ENCODE measurements at places on chromosomes 5 and 9. TPM values are rescaled to one million over a fixed set of nuclear protein-coding genes. Genes with fewer than 3 reads are reported as not detected.

- DNase-seq, result no peak
These were observed at the start of gene PCDHA11 for GRCh38 chr5:140868721-140869554. Gene PCDHA11 (plus strand): TSS chr5:140868957. CDS start chr5:140869104, 147 bp downstream.

DNA sequence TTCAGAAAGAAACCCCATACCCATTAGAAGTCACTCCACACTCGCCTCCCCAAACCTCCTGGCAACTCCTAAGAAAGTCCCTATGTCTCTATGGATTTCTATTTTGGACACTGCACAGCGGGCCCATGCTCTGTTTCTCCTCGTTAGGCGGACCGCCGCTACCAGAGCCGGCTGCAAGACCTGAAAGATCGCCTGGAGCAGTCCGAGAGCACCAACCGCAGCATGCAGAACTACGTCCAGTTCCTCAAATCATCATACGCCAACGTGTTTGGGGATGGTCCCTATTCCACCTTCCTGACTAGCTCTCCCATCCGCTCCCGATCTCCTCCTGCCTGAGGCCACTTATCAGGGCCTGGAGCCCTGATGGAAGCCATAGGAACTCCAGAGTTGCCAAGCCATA, 4.6 kb upstream of the GLE1 start:
- DNase-seq, result no peak

GRCh38 chr5:7869474-7870136, 657 bp downstream of the MTRR start:
- no peak for DNase-seq

- DNase-seq, result no peak
These were observed 17.4 kb upstream of the SPDL1 start for GRCh38 chr5:169566202-169566601.

DNA sequence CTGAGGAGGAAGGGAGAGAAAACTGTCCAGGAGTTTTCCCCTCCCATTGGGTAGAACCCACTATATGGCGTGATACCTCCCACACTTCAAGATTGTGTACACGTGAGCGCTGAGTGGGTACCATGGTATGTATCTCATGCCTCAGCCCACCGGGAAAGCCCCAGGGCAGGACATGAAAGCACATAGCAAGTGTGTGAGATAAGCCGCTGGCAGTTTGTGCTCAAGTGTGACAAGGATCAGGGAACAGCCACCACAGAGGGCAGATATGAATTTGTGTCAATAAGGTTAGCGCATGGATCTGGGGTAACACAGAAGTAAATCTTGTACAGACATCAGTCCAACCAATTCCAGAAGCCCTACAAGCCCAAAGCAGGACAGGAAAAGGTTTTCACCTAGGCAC, 42.6 kb upstream of the NAA35 start:
- no peak for DNase-seq

The ZNF608 gene
- total RNA-seq, result 0.62 TPM

DNA sequence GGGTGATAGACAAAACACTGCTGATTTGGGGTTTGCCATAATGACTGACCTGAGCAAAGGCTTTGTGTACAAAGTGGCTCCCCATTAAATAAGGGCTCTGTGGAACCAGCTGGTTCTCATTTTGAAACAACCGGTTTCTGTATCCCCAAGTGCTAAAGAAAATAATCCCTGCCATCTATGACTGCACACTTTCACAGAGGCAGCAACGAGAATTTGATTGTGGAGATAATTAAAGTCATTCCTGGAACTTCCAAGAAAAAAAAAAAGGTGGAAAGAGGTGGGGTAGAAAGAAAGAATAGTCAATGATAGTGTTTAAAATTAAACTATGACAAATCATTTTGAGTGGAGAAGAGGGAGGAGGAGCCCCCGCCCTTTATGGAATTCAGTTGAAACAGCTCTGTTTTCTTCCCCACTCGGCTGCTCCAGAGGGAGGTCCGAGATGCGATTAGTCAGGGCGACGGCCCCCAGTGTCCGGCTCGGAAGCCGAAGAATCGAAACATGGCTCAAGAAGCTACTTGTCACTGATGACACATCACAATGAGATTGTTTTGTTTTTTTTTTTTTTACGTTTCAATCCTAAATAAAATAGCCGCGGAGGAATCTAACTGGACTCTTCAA, 38.4 kb downstream of the EBF1 start:
- peak; percentile 11 for DNase-seq

The OR1Q1 gene
- total RNA-seq, result not detected

The SAXO1 gene
- total RNA-seq, result not detected

GRCh38 chr5:88304356-88304755, 35.7 kb upstream of the TMEM161B start:
- no peak for DNase-seq

The GSN gene
- total RNA-seq, result 385 TPM

The S100Z gene
- total RNA-seq, result not detected

The TAF11L5 gene
- not detected for total RNA-seq

GRCh38 chr5:177309351-177310191, 2.1 kb downstream of the MXD3 start:
- peak; percentile 68 for DNase-seq

The PCDHAC1 gene
- total RNA-seq, result not detected

GRCh38 chr5:54570916-54571315, 53.4 kb downstream of the SNX18 start:
- DNase-seq, result no peak

DNA sequence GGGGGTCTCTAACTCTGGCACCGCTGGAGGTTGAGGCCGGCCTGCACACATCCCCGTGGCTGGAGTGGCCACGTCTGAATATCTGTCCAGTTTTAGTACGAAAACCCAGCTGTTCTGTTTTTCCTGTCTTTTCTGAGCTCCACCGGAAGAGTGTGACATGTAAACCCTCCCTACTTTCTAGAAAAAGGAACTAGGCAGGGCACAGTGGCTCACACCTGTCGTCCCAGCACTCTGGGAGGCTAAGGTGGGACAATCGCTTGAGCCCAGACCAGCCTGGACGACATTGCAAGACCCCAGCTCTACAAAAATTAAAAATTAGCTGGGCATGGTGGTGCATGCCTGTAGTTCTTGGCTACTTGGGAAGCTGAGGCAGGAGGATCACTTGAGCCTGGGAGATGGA, 8.2 kb upstream of the PHYKPL start:
- no peak for DNase-seq

The NNT gene
- 65.8 TPM for total RNA-seq

- DNase-seq, result no peak
These were observed 74.3 kb upstream of the GGTA1 start for GRCh38 chr9:121573717-121574485.

- DNase-seq, result no peak
These were observed 14.6 kb downstream of the CCDC180 start for GRCh38 chr9:97322105-97322504.

The FAM153A gene
- not detected for total RNA-seq

GRCh38 chr9:6944093-6944551, 186.3 kb downstream of the KDM4C start:
- peak; percentile 71 for DNase-seq

The RASGRF2 gene
- total RNA-seq, result 0.46 TPM

DNA sequence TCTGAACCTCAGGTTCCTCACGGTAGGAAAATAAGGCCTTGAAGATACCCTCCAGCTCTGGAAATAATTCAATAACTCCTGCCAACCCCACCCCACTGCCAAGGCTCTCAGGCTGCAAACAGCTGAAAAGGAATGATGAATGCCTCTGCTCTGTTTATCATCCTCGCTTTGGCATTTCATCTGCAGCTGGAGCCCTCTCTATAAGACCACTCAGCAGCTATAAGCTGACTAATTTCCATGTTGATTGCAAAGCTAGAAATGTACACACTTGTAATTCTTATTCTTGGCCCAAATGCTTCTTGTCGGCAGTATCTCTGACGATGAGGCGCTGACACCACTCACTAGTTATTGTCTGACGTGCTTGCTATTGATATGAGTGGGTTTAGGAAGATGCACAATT, 408.4 kb upstream of the NMUR2 start:
- DNase-seq, result no peak

The IFNA7 gene
- total RNA-seq, result not detected

The SPINK13 gene
- total RNA-seq, result not detected

- no peak for DNase-seq
These were observed 24.5 kb upstream of the SEMA4D start for GRCh38 chr9:89522261-89522958.

DNA sequence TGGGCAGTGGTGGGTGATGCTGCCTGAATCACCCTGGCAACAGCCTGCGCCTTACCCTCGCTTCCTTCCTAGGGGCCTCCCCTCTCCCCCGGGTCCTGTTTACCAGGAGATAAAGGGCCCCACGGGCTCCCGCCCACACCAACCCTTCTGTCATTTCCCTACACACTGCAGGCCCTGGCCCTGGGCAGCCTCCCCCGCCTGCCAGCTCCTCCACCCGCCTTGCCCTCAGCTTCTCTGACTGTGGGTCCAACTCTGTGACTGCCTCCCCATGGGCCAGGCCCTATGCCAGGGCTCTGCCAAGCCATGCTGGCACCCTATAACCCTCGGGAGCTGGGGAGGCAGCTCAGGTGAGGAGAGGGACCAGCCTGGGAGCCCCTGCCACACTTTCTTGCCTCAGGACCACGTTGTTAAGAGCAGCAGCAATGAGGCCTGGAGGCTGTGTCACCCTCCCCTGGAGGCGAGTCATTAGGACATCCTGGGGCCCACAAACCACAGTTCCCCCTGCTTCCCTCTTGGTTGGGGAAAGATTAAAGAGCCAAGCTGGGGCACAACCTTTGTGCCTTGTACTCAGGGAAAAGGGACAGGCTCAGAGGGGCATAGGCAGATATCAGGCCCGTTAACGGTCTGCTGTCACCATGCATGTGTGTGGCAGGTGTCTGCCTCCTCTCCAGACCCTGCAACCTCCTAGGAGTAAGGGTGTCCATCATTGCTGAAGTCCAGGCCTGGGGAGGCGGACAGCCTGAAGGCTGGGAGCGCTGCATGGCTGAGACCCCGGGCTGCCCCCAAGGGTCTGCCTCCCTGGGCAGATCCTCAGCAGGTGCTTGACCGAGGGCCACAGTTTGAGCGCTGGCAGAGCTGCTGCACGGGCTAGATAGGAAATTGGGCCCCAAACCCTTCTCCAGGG, 2.8 kb downstream of the MGAT4B start:
- no peak for DNase-seq

DNA sequence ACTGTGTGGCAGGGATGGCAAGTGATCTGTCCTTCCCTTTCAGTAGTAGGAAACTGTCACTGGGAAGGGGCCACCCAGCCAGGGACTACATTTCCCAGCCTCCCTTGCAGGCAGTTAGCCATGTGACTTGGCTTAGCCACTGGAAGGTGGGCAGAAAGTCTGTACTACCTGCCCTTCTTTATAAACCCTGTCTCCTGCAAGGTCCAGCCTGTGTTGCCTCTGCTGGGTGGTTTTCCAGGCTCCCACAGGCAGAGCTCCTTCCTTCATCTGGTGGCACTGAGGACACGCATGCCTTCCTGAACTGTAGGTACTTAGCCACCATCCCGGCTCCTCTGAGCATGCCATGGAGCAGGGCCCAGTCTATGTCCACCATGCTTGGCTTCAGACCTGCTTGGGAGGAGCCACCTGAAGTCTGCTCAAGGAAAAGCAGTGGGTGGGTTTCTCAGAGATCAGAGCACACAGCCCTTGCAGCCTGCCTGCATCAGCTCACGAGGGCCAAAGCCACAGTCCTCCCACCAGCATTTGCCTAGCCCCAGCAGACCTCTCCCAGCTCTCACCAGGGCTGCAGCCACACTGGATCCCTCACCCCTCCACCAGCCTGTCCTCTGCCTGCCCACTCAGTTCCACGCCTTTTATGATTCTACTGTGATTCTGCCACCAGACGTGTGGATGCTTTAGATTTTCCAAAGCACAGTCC, 16.7 kb upstream of the SLC25A51 start:
- no peak for DNase-seq

The ACOT12 gene
- not detected for total RNA-seq

GRCh38 chr5:10702040-10702629, 58.9 kb downstream of the DAP start:
- DNase-seq, result peak; percentile 92

DNA sequence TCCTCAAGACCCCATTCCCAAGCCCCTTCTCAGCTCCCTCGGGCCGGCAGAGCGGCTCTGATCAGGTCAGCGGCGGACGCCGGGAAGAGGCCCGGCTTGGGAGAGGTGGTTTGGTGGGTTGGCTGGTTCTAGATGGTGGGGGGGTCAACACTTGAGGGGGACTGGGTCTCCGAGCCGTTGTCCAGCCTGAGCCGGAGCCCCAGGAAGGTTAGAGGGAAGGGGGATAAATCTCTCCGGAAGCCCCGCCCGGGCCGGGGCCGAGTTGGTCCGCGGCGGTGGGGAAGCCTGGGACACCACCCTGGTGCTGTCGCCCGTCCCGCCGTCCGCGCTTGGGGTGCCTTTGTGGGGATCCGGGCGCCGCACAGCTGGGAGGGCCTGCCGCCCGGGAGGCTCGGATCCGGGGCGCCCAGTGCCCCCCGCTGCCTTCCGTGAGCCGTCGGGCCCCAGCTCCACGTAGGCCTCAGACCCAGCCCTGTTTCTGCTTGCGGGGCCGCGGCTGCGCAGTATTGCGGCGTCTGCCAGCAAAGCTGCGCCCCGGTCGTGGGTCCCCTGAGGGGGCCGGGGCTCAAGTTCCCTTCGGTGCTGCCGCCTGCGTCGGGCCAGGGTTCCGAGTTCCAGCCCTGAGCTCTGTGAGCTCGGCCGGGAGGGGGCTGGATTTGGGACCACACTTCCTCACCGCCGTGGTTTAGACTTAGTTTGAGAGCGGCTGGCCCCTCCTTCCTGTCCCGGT, 542 bp upstream of the TRIM52 start:
- peak; percentile 43 for DNase-seq

DNA sequence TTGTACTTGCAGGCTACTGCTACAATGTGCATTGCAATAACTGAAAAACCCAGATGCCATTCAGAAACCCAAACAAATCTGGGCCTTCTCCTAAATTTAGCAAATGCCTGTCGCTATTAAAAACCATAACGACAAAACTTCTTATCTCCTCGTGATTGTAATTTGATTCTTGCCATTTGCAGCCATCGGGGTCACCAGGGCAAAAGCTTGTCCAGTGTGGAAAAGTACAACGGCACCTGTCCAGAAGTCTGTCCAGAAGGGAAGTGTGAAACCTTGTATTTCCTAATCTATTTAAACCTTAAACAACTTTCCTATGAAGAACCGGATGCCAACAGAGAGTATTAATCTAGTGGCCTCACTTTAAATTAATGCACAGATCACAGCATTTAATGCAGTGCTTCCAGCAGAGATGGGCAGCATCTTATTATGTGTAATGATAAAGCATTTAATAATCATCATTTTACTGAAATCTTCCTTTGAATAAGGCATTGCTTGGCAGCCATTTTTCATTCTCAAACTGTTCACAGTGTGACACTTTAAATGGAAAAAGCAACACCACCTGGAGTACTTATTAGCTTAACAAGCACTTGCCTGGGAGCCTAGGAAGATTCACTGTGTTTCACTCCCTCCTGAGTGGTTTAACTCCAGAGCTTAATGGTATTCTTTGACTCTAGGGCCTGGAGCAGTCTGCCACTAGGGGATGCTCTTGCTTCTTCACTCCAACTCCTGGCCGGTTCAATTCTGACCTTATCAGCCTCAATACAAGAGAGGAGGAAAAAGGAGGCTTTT, 4.9 kb upstream of the C7 start:
- peak; percentile 45 for DNase-seq

The ARHGEF39 gene
- 2.6 TPM for total RNA-seq

The CXCL14 gene
- total RNA-seq, result not detected

- no peak for DNase-seq
These were observed 109.4 kb downstream of the MACROH2A1 start for GRCh38 chr5:135289651-135290050.

Measured in HFFc6 (cell line).